ENCODE measurements at places on chromosomes 11 and 22.

DNA sequence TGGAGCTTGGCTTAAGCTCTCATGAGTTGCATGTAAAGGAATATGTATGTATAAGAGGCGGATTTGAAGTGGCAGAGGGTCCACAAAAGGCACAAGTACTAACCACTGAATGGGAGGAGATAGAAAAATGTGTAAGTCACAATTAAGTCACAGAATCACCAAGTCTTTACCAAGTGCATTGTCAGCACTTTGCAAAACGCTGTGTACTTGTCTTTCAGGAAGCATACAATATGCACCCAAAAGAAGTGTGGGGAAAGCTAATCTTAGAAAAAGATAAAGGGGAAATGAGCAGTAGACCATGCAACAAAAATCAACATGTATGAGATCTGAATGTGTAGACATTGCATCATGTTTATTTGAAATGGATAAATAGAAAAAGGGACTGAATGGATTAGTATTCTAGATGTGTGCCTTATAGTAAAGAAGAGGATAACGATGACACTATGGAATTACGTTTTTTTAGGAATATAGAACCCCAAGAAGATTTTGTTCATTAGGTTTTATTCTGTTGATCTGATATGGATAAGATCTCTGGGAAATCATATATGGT, 4.5 kb downstream of the CNTF start:
- no peak for DNase-seq

DNA sequence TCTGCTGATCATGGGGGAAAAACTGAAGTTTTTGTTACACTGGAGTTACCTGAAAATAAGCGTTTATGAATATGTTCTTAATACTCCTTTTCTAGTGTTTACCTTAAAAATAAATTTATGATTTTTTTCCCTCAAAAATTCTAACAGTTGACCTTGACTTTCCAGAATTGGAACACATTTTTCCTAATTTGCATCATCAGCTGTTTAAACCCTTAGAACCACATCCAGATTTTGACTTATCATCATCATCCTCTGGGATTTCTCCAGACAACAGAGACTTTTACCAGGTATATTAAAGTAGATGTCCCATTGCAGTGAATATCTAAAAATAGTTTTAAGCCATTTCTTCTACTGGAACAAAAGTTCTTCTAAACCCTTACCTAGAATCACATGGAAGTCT, 17.2 kb downstream of the TAF1D start:
- no peak for DNase-seq

DNA sequence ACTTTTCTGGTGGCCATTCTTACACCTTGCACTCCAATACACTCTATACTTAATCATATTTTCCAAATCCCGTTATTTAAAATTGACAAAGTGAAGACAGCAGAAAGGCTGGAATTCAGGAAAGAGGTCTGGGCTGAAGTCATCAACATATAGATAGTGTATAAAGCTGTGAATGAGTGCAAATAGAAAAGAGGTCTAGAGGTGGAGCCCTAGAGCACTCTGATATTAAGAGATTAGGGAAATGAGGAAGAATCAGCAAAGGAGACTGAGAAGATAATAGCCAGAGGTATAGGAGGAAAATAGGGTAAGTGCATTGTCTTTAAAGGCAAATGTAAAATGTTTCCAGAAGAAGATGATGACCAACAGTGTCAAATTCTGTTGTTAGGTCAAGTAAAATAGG, 7.9 kb downstream of the CTR9 start:
- no peak for DNase-seq

- no peak for DNase-seq
These were observed 268.6 kb downstream of the TBC1D22A start for GRCh38 chr22:47030881-47031627.

DNA sequence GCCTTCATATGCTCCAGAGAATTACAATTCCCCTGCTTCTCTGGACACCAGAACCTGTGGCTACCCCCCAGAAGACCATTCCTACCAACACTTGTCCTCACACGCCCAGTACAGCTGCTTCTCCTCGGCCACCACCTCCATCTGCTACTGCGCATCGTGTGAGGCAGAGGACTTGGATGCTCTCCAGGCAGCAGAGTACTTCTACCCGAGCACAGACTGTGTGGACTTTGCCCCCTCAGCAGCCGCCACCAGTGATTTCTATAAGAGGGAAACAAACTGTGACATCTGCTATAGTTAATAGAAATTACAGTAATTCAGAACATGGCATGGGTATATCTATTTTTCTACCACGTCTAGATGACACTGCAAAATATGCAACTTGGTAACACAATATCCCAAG, 9.8 kb downstream of the POU2AF3 start:
- DNase-seq, result no peak

GRCh38 chr11:1049431-1049891, 12.9 kb upstream of the MUC6 start:
- DNase-seq, result no peak

- DNase-seq, result no peak
These were observed 17.6 kb upstream of the PARVA start for GRCh38 chr11:12359761-12360160.

DNA sequence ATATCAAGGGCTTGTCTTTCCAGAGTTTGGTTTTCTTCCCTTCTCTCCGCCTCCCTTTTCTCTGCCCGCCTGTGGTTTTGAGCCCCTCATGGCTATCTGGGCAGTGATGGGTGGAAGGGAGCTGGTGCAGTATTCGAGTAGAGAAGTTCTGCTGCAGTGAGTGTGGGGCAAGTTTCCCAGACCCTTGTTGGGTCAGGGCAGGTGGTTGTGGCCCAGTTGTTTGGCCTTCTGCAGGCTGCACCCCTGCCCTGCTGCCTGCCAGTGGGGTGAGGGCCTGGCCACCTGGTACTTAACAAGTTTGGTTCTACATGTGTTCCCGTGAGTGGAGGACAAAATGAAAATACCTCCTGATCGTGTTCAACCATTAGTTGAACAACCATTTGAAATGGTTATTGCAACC, 65.2 kb downstream of the PTPRJ start:
- DNase-seq, result no peak

GRCh38 chr22:44628835-44629234, 73.2 kb upstream of the PRR5 start:
- no peak for DNase-seq

DNA sequence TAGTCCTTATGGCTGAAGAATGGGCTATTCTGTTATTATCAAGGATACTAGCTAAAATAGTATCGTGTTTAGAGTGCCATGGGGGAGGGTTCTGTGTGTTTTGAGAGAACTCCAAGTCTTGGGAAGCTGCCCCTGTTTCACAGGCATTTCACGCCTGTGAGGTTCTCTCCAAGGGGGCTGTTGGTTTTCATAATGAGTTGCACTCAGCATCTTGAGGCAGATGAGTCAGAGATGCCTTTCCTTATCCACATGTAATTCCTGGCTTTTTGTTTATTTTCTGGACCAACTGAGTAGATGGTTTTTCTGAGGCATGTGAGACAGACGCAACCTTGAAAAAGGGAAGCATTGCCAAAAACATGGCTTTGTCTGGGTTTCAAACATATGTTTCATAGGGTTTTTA, 203.7 kb downstream of the ARHGAP42 start:
- no peak for DNase-seq
